ENCODE measurements at places on chromosomes 4 and X.

GRCh38 chr4:3226467-3226866 lies 22.5 kb upstream of the MSANTD1 start:
- DNase-seq, result no peak

- no peak for DNase-seq
These were observed 323.2 kb upstream of the GIMD1 start for GRCh38 chr4:106691749-106692148.

- no peak for DNase-seq
These were observed 91.5 kb upstream of the DHX15 start for GRCh38 chr4:24675721-24676389.

DNA sequence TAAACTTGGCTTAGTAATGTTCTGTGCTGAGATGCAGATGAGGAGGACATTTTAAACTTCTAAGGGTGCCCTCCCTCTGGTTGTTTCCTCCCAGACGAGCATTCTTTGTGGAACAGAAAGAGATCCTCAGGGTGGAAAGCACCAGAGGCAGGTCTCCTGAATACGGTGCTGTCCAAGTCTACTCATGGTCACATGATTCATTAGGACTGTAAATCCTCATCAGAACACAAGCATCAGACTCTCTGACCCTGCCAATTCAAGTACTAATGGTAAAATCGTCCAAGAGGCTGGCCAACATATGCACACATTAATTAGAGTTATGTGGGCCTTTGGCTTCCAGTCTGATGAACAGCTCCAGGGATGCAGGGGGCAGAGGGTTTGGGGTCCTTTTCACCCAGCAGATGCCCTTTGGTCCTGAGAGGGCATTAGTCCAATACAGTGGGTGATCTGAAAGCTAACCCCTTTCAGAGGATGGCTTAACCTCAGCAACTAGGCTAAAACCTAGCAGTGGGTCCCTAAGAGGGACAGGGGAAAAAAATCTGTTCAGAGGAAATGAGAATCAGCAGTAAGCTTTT lies 18.2 kb downstream of the HAND2 start:
- no peak for DNase-seq

DNA sequence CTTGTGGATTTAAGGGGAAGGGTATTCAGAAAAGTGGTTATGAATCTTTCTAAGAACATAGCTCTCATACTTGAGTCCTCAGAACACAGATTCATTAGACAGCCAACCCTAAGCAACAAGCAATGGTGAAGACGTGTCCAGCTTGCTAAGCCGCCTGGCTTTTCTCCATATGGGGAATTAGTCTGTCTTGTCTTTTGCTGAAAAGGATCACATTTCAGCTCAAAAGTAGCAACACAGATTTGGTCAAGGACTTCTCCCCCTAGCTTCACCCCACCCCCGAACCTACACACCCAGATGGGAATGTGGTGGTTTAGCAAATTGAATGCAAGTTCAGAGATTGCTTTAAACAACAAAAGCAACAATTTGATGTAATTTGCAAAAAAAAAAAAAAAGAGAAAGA lies 103.3 kb upstream of the RASGEF1B start:
- no peak for DNase-seq

DNA sequence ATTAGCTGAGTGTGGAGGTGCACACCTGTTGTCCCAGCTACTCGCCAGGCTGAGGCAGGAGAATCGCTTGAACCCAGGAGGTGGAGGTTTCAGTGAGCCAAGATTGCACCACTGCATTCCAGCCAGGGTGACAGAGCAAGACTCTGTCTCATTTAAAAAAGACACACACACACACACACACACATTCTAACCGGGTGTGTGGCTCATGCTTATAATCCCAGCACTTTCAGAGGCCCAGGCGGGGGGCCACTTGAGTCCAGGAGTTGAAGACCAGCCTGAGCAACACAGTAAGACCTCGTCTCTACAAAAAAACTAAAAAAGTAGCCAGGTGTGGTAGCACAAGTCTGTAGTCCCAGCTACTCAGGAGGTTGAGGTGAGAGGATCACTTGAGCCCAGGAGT lies 152.3 kb downstream of the LRBA start:
- no peak for DNase-seq

DNA sequence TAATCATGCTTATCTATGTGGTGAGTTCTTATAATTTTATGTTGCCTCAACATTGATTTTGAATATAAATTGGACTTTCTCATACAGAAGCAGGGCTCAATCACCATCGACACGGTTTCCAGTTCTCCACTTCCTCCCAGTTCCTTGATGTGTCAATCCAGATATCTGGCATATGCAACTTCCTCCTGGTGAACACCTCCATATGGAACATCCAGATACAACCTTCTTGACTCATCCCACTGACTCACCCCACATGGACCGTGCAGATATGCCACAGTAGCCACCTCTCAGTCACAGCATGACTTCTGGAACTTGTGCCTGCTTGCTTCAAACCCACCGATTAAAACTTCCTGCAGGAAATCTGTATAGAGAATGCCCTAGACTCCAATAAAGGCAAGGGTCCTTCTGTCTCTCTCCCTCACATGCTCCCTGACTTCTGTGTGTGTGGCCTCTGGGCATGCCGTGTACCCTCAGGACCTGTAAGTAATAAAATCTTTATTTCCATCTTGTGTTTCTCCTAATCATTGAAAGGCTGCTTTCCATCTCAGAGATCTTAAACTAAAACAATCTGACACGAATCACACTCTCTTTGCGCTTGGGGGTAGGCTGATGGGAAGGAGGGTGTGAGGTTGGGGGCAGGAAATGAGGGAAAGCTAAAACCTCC lies 67.0 kb downstream of the HTRA3 start:
- no peak for DNase-seq

Data from activated T-helper 1 cell treated with anti-CD3 and anti-CD28 coated beads, Interleukin-2, amount 50 U/mL, for 16 hours (primary cell).